Epithelial cell of prostate (primary cell): ENCODE measurements at places on chromosomes 7 and 10.
A peak's percentile ranks its signal among the peaks of the same experiment; 100 is the strongest.

- DNase-seq: no peak
Observed at GRCh38 chr10:44233561-44234482, 151.1 kb downstream of the CXCL12 start.

GRCh38 chr7:155713384-155713783 is 68.9 kb downstream of the RBM33 start:
- DNase-seq: no peak

DNA sequence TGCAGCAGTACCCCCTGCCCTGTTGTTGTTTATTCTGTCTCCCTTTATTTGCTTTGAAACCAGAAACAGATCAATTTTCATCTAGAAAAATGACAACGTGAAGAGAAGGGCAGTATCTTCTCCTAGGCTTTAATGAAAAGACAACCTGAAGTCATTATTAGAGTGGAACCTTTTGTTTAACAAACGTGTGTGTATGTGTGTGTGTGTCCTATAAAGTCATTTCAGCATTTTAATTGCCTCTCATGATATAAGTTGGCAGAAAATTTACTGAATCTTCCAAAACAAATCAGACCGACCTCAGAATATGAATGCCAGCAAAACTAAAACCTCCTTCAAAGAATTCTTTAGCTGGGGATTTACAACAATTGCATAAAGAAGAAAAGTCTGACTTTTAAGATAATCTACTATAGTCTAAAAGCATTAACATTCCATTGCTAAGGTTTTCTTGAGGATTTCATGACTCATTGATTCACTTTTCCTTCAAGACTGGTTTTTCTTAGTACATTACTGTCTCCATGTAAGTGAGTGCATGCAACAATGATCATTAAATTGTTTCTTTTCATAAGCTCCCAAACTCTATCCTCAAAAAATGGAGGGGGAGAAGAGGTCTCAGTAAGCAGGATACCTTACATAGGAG is 3.2 kb downstream of the GLI3 start:
- DNase-seq: no peak

- no peak for DNase-seq
Observed at GRCh38 chr7:34240417-34240816, 335.1 kb downstream of the BMPER start.

GRCh38 chr7:36961693-36962092 is 237.4 kb upstream of the AOAH start:
- DNase-seq: no peak

DNA sequence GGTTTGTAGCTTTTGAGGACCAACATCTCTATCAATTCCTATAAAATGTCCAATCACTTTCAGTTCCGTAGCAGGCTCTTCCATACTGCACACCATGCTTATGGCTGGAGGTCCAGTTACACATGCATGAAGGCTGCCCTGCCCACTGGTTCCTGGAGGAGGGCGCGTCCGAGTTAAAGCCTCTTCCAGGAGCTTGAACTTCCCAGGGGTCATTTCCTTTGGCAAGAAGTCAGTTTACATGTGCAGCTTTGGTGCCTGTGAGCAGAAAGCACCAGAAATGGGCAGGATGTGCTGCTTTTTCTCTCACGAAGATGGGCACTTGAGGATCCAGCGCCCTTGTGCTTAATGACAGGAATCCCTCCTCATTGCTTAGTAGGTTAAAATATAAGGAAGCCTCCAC is 17.6 kb upstream of the PHYH start:
- no peak for DNase-seq

GRCh38 chr10:26840938-26841732 is 19.6 kb downstream of the ABI1 start:
- DNase-seq: no peak

DNA sequence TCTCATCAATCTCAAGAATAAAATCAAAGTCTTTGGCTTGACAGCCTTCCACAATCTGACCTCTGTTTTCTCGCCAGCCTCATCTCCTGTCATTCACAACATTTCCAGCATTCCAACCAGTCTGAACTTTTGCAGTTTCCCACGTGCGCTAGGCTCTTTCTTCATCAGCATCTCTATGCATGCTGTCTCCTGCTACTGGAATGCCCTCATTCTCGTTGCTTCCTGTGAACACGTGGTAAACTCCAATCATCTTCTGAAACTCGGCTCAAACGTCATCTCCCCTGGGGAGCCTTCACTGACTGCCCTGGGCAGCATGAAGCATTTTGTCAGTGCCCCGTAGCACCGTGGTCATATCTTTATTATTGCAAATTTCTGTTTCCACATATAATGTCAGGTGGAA is 12.2 kb upstream of the RSBN1L start:
- DNase-seq: no peak

- DNase-seq: peak; percentile 76
Observed at GRCh38 chr10:97542169-97543024, 30.2 kb upstream of the ANKRD2 start.

DNA sequence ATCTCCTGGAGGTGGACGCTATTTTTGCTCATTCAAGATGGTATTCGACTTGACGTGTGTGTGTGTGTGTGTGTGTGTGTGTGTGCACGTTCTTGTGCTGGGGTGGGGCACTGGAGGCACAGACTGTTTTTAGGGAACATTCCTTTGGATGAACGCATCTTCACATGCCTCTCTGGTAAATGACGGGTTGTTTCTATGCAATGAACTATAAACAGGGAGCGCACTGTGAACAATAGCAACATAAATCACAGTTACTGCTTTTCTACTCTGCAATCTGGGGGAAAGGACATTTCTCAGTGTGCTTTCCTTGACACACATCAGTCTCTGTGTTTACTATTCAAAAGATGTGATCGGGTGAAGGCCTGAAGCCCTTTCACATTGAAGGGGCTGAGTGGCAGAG is 120.1 kb upstream of the PITRM1 start:
- DNase-seq: no peak

- DNase-seq: no peak
Observed at GRCh38 chr10:28253169-28253785, 49.6 kb downstream of the MPP7 start.

DNA sequence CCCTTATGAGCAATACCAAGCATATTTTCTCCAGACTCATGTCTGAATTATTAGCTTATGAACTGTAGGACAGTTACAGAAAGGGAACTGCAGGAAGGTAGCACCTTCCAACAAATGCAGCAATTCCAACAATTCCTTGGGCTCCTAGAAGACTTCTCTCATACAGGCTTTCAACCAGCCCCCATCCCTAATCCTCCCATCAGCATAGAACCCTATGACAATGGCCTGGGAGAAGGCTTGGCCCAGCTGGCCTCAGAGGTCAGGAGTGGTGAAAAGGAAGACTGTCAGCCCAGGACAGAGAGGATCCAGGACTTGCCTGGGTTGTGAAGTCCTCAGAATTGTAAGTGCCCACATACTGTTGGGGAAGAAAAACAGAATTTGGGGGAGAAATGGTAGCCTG is 5.9 kb downstream of the VPS41 start:
- no peak for DNase-seq

DNA sequence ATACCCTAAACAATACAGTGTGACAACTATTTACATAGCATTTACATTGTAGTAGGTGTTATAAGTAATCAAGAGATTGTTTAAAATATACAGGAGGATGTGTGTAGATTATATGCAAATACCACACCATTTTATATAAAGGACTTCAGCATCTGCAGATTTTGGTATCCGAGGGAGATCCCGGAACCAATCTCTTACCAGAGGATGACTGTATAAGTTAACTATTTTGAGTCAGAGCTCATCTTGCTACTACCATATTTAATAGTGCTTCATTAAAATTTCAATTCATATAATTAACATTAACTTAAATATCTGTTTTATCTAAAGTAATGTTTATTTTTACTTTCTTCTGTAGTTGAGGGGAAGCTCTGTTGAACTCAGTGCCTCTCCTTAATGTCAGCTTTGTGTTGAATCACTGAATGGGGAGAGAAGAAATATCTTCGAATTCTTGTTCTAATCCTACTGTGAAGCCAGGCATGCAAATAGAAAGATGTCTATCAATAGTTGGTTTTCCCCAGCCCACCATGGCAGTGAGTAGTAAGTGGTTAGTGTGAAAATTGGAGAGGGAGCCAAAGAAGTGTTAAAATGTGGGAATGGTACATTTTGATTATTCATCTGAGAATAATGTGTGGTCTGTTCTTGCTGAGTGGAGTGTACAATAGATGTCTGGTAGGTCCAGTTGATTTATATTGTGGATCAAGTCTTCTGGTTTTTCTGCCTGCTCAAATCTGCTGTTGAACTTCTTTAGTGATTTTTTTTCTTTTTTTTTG is 90.1 kb upstream of the CYP26C1 start:
- DNase-seq: no peak

- no peak for DNase-seq
Observed at GRCh38 chr7:26051021-26051420, 101.0 kb upstream of the NFE2L3 start.

DNA sequence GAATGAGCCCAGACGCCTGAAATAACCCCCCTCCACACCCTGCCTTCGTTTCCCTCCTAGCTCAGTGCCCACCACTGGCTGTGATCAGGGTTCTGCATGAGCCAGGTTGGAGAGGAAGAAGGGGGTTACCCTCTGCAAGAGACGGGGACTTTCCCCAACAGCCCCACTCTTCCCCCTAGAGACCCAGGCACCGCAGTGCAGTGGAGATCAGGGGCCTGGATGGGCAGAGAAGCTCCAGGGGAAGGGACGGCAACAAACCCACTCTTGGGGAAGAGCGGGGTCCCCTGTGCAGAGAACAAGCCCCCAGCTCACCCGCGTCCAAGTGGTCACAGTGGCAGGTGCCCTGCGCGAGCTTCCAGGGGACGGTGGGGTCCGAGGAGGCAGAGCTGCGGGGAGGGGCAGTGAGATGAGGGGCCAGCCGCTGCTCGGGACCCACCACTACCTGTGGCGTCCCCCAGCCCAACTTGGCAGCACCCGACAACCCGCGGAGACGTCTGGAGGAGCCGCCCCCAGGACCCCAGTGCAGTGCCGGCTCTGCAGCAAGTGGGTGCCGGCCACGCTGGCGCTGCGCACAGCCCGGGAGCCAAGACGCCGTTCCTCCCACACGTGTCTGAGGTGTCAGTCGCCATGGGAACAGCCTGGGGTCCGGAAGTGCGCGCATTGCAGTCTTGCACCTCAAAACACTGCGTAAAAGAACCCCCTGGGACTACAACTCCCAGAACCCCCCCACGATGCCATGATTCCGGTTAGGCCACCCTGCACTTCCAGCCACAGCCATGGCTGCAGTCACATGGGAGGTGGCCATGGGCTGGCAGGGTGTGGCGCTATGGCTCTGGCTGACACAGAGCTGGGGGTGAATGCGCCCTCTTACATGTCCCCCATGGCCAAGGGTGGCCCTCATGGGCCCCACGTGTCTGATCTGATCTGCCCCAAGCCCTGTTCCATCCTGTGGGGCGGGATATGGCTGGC is 45.8 kb upstream of the WIPI2 start:
- DNase-seq: no peak

DNA sequence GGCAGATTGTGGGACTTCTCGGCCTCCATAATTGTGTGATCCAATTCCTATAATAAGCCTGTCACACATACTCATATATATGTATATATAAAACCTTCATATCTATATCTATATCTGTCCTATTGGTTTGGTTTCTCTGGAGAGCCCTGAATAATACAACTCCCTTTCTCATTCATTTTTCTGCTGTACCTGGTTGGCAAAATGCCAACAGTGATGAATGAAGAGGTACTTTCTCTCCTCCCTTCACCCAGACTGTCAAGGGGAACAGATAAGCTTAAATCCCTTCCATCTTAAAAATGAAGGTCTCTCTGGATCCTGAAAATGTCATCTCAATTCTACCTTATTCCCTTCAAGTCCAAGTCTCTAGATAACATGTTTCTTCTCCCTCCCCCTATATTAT is 60.3 kb upstream of the FOXP2 start:
- DNase-seq: no peak

DNA sequence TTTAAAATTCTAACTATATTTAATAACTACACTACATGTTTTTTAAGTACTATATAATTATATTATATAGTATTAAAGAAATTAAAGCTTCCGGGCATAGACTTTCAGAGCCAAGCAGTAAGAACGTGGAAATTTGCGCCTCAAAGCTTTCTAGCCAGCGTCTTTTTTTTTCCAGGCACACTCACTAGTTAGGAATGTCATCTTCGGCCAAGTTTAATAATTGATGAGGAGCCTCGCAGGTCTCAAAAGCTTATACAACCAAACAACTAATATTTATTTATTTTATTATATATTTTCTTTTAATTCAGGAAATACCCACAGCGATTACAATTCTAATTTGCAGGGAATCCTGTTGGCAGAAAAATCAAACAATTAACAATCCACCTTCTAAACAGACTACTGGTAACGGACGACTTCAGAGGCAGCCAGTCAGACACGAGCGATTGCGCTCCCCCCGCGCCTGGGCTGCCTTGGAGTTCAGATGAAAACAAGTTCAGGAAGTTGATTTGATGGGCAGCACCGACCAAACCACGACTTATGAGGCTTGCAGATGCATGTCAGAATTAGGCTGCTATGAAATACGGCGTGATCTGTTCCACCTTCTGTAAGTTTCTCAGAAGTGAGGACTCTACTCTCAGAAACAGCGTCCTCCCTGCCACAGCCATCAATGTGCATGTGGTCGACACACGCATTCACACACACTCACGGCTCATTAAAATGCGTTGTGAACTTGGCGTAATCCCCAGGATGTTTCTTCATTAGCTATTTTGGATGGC is 431.8 kb upstream of the MGMT start:
- no peak for DNase-seq

- DNase-seq: no peak
Observed at GRCh38 chr10:122326385-122326784, 48.1 kb upstream of the PLEKHA1 start.

- DNase-seq: no peak
Observed at GRCh38 chr7:96354881-96355280, 33.0 kb upstream of the SLC25A13 start.

DNA sequence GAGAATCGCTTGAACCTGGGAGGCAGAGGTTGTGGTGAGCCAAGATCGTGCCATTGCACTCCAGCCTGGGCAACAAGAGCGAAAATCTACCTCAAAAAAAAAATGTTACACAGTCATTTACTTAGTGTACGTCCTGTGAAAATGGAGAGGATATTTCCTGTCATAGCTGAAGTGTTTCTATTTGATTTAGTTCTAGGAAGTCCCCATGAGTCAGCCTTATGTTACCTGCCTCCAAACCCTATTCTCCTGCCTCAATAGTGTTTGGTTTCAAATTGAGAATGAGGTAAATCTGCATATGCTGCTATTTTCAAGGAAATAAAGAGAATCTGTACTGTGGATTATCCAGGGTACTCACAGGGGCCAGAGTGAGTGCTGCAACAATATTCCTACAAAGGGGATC is 1284.5 kb upstream of the AUTS2 start:
- DNase-seq: no peak

GRCh38 chr10:127151541-127151940 is 44.9 kb downstream of the INSYN2A start:
- no peak for DNase-seq

- peak; percentile 22 for DNase-seq
Observed at GRCh38 chr10:3365630-3366029, 193.0 kb upstream of the PITRM1 start.
